Eye (tissue), 1 donor: ENCODE measurements at places on chromosomes 6 and 20.
A peak's percentile ranks its signal among the peaks of the same experiment; 100 is the strongest.

DNA sequence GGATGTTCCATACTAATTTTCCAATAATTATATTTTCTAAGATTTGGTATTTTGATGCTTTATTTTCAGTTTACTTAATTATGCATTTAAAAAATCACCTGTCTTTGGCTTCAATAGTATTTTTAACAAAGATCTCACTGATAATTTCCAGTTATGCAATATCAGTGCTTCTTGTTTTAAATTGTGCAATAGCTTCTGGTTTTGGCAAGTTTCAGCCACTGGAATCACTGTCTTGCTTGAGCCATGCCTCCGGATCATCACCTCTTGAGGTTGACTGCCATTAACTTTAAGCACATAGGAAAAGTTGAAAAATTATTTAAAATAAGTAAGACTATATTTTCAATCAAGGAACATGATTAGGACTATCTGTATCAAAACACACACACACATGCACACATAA is 1242.1 kb downstream of the HACE1 start:
- DNase-seq, result no peak

- DNase-seq, result no peak
Observed at GRCh38 chr6:130282234-130282995, 59.7 kb upstream of the SAMD3 start.

GRCh38 chr6:136831873-136832562 is 9.6 kb downstream of the PEX7 start:
- no peak for DNase-seq

- peak; percentile 93 for DNase-seq
Observed at GRCh38 chr6:122789182-122790027, at the start of gene SMPDL3A. Gene SMPDL3A, plus strand, starts transcription at chr6:122789258. Its CDS starts 89 bp downstream, at chr6:122789347.

- no peak for DNase-seq
Observed at GRCh38 chr6:152428126-152428525, 209.0 kb downstream of the SYNE1 start.

DNA sequence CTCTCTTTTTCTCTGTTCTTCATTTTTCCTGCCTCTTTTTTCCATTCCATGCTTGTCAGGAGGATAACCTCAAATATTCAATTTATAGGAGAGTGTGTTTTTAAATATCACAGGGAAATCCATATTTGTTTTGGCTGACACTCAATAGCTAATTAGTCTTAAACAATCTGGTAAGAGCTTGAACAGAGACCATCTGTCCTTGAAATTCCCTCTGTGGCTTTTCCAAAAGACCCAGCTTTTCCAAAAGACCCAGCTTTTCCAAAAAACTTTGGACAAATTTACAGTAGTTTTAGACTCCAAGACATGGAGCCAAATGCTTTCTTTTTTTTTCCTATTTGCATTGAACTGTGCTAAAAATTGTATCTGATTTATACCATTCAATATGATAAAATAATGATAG is 127.4 kb upstream of the FAM83B start:
- DNase-seq, result no peak

GRCh38 chr6:45371924-45372573 is 5.7 kb downstream of the SUPT3H start:
- no peak for DNase-seq

- DNase-seq, result peak; percentile 40
Observed at GRCh38 chr6:113182370-113183141, 674.6 kb upstream of the MARCKS start.

DNA sequence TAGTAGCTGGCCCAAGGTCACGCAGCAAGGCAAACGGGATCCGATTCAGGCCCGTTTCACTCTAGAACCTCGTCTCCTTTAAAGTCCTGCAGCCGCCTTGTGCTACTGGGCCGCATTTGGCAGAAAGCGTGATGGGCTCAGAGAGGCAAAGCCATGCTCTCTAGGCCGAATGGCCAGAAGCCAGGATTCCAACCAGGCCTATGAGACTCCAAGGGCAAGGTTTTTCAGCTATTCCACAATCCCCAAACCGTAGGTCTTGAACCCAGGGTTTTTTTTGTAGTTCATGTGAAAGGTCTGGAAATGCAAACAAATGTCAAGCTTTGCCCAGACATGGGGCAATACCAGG is 174.1 kb downstream of the PREX1 start:
- DNase-seq, result no peak

DNA sequence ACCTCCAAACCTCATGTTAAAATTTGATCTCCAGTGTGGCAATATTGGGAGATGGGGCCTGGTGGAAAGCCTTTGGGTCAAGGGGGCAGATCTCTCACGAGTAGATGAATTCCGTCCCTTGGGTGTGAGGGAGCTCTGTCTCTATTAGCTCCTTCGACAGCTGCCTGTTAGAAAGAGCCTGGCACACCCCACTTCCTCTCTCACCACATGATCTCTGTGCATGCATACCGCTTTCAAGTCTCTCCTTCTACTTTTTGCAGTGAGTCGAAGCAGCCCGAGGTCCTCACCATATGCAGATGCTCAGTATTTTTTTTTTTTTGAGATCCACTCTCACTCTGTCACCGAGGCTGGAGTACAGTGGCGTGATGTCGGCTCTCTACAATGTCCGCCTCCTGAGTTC is 176.9 kb downstream of the SYNDIG1 start:
- no peak for DNase-seq

DNA sequence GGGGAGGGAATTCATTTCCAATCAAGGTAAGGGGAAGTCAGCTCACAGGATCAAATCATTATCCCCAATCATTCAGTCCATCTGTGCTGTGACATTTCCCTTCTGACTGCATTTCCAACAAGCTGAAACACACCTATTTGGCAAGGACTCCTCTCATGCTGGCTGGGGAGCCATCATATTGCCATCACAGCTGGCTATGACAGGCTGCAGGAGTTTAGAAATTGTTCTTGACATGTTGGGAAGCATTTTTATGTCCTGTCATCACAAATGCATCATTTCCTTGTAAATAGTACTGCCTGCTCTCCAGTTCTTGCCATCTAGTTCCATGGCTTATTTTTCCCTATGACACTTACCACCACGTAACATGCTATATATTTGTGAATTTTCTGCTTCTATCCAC is 113.9 kb upstream of the TMEM170B start:
- no peak for DNase-seq

- DNase-seq, result no peak
Observed at GRCh38 chr6:41269716-41270115, 16.8 kb downstream of the TREM1 start.

- DNase-seq, result peak; percentile 8
Observed at GRCh38 chr20:3203315-3204123, 963 bp downstream of the DDRGK1 start.

DNA sequence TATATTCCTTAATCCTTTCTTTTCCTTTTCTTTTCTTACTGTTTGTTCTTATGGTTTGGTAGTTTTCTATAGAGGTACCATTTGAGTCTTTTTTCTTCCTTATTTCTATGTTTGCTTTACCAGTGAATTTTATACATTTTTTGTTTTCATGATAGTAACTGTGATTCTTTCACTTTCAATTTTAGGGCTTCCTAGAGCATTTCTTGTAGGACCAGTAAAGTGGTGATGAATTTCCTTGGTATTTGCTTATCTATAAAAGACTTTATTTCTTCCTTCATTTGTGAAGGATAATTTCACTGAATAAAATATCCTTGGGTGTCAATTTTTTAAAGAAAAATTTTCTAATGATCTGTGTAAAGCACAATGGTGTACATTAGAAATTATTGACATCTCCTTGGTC is 637.4 kb downstream of the CD109 start:
- DNase-seq, result no peak

DNA sequence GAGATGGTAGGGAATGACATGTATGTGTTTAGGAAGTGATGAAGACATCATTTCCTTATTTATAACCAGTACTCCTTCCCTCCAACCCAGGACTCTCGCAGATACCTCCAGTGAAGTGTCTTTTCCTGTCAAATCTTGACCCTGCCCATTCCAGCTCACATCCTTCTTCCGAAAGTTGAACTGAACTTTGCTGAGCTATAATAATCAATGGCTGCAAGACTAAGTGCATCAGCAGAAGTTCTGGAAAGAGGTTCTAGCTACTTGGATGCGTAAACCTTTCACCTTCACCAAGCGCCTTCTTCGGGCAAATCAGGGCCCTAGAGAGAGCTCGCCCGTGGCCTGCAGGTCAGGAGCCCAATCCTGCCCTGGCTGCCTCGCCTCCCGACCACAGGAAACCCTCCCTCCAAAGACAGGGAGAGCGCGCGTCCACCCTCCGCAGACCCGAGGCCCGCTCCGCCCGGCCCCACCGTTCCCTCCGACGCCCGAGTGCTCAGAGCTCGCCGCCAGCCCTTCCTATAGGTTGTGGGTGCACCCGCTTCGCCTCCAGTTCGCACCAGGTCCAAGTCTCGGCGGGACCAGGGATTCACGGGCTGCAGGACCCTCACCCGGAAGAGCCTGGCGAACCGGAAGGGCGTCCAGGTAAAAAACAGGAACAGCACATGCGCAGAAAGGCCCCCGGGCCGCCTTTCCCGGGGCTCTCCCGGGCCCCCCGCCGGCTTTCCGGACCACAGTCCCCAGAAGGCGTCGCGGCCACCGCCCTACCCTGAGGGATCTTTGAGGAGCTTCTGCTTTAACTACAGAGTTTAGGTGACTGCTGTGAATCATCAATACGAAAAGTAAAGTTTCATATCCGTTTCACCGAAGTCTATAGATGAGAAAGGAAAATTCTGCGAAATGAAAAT is at the start of gene ZNF334:
TSS of gene ZNF334 (minus strand) at position 617 of the 902 bp plus-strand sequence. CDS start 1,457 bp downstream, outside the sequence.
- peak; percentile 92 for DNase-seq

DNA sequence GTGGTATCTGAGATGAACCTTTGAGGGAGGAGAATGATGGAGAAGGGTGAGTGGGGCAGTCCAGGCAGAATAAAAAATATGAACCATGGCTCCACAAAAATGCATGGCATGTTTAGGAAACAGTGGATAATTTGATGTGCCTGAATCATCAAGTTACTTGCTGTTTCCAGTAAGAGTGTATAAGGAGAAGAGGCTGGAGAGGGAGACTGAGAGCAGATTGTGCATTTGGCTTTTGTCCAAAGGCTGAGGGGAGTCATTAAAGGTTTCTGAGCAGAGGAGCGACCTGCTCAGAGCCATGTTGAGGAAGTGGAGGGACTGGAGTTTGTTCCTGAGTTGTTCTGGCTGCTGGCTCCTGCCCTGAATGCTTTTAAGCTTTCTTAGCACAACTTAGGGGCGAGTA is 6.1 kb downstream of the MMP24 start:
- DNase-seq, result no peak

DNA sequence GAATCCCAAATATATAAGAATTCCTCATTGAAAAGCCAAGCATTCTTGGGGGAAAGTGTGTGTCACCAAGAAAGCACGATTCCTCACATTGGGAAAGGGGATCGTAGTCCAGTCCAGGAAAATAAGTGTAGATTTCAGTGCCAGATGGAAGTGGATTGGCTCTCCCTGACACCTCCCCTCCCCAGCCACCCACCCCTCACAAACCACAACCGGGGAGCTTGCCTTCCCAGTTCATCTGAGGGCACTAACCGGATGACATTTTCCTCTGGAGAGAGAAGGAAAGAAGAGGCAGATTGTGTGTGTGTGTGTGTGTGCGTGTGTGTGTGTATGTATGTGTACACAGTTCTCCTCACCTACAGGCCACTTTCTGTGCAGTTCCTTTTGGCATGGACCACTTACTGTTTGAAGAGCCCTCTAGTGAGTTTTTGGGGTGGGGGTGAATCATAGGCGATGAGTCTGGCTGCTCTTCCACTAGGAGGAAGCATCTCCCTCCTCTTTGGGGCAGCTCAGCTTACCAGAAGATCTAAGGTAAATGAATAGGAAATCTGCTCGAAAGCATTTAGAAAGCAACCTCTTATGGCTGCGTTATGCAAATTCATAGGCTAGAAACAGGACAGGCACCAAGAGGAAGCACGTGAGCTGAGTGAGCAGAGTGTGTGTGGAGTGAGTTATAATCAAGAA is 20.8 kb downstream of the DAAM2 start:
- DNase-seq, result peak; percentile 59

DNA sequence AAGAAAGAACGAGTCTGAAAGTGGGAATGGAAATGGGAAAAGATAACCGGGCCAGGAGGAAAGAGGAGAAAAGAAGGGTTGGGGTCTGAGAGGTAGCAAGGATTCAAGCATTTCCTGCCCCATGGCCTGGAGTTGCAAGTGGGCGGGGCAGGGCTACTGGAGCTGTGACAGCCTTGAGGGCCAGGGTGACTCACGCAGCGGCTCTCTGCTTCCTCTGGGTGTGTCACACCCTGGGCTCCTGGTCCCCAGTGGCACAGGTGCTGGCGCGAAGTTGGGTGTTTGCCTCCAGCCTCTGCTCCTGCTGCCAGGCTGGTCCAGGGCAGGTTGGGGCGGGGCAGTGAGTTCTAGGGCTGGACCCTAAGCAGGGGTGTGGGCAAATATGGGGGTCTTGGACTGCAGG is 3.3 kb upstream of the ULBP3 start:
- no peak for DNase-seq

DNA sequence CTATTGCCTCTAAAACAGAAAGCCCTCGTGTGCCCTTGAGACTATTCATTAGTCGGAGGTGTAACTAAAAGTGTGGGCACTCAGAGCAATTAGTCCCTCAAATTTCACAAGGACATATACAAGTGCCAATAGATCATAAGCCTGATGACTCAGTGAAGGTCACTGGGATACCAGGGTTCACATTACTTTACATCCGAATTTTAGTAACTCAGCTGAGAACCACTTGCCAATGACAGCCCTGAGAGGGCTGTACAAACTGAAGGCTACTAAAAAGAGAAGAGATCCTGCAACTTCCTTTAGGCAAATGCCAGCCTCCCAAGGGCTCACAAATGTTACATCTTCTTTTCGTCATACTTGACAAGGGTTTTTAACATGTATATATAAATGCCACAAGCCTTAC is 369.6 kb downstream of the TENT5A start:
- no peak for DNase-seq

GRCh38 chr6:168959696-168960095 is 293.9 kb downstream of the THBS2 start:
- no peak for DNase-seq

- DNase-seq, result no peak
Observed at GRCh38 chr6:24667378-24667803, 514 bp downstream of the ACOT13 start.

DNA sequence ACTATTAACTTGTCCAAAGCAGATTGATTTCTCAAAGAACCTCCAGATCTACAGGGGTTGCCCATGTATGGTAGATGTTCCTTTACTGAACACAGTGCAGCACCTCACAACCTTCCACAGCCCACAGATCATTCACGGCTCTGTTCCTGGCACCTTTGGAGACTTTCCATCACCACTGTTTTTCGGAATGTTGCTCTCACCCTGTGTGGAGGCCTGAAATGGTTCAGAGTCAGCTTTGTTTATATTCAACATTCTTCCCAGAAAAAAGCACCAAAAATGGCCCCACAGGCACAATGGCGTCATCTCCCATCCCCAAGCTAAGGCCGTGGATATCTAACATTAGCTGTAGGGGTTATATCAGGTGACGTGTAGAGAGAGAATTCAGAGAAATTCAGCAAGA is 74.7 kb downstream of the DHX35 start:
- DNase-seq, result no peak

- DNase-seq, result no peak
Observed at GRCh38 chr6:99002831-99003230, 55.1 kb upstream of the FBXL4 start.

DNA sequence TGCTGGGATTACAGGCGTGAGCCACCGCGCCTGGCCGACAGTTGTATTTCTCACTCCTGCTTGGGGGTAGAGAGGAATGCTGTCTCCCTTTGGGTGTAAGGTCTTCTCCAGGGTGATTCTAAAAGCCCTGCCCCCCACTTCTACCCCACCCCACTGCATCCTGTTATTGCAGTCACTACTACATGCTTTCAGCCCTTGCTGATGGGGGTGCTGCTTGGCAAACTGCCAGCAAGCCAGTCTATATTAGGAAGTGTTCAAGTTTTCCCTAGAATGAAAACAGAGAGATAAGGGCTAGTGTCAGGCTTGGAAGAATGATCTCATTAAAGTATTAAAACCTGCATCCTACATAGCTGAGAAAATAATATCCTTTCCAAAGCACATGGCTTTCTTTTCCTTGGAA is 31.3 kb downstream of the TTI1 start:
- DNase-seq, result no peak
